Dermis microvascular lymphatic vessel endothelial cell (primary cell): ENCODE measurements at places on chromosomes 11 and 22. TPM values are rescaled to one million over a fixed set of nuclear protein-coding genes. Genes with fewer than 3 reads are reported as not detected.
A peak's percentile ranks its signal among the peaks of the same experiment; 100 is the strongest.

GRCh38 chr22:44329179-44329796 is 16.5 kb upstream of the SHISAL1 start:
- no peak for DNase-seq

DNA sequence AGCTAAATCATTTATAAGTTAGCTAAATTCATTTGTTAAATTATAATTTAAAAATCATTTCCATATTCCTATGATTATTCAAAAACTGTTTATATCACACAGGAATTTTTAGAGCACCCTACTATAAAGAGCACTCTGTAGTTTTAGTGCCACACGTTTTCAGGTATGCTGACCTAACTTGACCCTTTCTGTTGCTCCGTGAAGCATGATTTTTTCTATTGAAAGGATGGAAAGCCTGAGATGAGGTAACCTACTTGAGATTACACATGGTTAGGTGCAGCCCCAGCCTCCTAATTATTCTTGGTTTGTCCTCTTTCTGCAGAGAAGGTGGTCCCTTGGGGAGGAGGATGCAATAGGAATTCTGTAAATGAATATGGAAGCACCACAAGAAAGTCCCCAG is 72.6 kb downstream of the PPFIBP2 start:
- no peak for DNase-seq

Gene SLC25A18
- total RNA-seq: not detected in 2 replicates

- DNase-seq: no peak
Observed at GRCh38 chr11:67006029-67006884, 16.7 kb upstream of the SYT12 start.

DNA sequence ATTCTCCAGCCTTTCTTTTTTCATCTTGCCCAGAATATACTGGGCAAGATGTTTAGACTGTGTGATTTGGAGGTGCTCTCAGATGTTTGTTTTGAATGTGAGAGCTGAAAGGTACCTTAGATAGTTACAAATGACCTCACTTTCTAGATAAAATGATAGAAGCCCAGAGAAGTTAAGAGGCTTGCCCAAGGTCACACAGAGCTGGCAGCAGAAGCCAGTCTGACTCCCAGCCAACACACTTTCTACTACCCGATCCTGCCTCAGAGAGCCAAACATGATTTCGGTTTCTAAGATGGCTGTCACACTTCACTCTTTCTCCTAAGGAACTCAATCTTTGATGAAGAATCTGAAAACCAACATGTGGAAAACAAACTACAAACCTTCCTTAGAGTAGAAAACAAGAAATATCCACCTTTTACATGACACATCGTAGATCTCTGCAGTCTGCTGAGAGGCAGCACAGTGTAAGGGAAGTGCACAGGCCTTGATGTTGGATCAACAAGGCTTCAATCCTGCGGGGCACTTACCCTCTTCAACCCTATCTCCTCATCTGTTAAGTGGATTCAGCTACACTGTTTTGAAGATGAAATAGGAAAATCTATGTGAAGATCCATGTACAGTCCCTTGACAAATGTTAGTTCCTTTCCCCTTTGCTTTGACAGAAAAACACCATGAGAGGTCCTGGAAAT is 58.6 kb downstream of the SYTL2 start:
- DNase-seq: no peak

- DNase-seq: no peak
Observed at GRCh38 chr11:1643146-1643690, 13.6 kb downstream of the KRTAP5-5 start.

- DNase-seq: peak; percentile 83
Observed at GRCh38 chr11:57213342-57214097, 23.5 kb downstream of the APLNR start.
